ENCODE measurements at places on chromosomes 6 and 20.

GRCh38 chr6:103183831-103184411 is 1675.8 kb downstream of the HACE1 start:
- DNase-seq, result no peak

GRCh38 chr6:14665827-14666724 is 548.5 kb downstream of the CD83 start:
- no peak for DNase-seq

DNA sequence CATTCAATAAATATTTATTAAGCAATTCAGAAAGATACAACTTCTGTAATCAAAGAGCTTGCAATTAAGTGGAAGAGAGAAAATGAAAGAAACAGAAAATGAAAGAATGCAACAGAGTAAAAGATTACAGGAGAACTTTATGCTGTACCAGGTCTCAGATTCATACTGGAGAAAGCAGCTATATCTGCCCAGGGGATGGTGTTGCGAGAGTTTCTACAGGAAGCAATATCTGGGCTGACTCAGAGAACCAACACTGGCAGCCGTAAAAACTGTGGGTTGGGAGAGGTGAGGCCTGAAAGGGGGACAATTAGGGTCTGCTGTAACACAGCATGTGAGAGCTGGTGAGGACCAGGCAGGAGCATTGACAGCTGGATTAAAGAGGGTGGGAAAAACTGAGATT is 256.7 kb upstream of the TCF21 start:
- DNase-seq, result no peak

DNA sequence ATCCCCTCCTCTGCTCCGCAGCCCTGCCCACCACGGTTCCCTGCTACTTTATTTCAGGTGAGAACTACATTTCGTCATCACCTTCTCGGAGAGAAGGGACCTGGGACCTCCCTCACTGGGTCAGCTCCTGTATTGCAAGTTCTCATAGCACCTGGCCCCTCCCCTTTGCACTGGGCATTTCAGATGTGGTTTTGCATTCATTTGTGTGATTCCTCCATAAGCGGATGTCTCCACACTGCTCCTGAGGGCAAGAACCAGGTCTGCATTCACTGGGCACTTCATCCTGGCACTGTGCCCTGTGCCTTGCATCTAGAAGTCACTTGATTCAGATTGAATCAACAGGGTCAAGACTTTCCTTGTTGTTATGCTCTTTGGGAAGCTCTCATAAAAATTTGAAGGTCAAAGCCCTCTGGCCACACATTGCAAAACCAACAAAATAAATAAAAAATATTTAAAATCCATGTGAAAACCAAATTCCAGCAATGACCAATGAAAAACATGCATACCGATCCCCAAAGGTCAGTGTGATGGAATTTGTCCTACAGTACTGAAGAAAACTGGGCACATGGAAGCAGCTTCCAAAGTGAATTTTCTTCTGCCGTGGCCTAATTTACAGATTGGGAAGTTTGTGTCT is 89.1 kb upstream of the F13A1 start:
- DNase-seq, result no peak

- DNase-seq, result no peak
Observed at GRCh38 chr6:119148825-119149525, 70.5 kb upstream of the FAM184A start.

DNA sequence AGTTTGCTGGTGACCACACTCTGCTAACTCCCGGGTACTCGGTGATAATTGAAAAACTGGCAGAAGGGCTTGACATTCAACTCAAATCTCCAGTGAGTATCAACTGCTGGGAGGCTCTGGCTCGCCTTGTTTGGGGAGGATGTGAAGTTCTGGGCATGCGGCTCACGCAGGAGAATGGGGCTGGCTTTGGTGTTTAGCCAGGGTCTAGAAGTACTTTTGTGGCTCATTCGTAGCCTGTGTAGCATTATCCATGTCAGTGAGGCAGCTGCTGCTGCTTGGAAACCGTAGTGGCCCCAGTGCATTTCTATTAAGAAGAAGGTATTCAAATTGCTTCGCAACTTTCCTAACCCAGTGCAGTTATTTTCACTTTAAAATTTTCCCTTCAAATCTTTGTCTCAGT is 52.2 kb downstream of the KDM1B start:
- DNase-seq, result peak; percentile 50

- no peak for DNase-seq
Observed at GRCh38 chr20:33524261-33524660, 34.4 kb downstream of the CBFA2T2 start.

DNA sequence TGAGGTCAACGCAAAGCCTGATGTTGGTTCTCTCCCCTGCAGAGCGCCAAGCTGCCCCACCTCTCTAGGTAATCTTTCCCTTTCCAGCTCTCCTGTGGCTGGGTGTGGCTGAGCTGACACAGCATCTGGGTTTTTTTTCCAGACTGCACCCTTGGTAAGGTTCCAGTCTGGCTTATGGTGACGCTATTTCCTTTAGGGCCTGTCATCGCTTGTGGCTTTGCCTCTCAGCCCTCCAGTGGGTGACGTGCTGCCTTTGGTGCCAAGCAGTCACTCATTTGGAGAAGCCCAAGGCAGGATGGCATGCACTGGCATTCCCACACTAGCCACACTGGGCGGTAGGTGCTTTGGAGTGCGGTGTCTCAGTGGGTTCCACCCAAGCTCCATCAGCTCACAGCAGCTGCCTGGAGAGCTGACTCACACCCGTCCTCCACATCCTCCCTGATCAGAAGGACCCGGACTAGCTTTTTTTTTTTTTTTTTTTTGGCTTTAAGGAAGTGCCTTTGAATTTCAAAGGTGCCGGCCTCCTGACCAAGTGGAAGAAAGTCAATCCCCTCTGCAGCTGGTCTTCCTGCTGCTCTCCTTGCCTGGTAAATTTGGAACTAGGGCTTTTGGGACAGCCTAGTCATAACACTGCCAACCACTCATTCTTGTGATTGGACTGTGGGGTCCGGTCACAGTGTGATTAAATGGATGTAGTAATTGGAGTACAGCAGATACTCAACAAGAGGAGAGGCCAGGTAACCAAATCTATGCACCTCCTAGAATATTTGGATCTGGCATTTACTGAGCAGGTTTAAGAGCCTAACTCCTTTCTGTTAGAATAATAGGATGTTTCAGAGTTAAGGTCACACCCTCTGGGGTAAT is 153.6 kb downstream of the CD83 start:
- no peak for DNase-seq

DNA sequence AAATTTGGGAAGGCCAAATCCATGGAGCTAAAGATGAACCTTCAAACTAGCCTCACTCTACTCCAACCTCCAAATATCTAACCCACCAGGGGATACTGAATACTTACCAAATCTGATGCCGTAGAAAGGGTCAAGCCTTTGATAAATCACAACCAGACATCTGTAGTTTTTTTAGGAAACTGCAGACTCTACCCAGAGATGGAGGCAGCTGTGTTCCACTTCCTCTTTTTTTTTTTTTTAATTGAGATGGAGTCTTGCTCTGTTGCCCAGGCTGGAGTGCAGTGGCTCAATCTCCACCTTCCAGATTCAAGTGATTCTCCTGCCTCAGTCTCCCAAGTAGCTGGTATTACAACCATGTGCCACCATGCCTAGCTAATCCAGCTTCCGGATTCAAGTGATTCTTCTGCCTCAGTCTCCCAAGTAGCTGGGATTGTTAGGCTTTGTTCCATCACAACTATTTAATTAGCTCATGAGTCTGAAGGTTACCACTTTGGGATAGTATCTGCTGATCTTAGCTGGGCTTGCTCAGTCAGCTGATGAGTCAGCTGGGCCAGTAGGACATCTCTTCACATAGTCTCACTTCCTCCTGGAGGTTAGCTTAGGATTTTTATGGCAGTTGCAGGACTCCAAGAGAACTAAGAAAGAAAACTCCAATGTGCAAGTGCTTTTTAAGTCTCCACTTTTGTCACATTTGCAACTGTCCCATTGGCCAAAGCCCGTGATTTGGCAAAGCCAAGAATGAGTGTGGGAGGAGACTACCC is 13.3 kb downstream of the FRK start:
- no peak for DNase-seq

DNA sequence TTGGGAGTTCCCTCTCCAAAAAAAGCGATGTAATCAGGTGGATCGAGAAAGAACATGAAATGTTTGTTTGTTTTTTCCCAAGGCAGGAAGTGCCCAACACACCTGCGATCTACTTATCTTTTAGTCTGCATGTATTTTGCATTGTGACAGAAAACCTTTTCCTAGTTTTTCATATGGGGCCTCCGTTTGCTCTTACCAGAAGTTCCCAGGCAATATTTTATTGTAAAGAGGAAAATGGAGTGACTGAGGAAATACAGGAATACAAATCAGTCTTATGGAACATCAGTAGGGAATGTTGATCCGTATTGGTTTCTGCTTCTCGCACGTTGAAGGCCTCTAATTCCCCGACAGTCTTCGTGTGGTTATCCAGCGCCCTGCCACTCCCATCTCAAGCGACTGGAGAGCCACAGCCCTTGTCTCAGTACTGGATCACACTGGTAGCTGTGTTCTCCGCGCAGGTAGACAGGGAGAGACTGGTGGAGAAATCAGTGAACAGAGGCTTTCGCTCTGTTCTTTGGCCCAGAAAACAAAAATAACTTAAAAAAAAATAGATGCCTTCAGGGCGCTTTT is 107.4 kb downstream of the TRIM27 start:
- DNase-seq, result no peak

- DNase-seq, result no peak
Observed at GRCh38 chr20:58436868-58437645, 48.0 kb downstream of the VAPB start.

DNA sequence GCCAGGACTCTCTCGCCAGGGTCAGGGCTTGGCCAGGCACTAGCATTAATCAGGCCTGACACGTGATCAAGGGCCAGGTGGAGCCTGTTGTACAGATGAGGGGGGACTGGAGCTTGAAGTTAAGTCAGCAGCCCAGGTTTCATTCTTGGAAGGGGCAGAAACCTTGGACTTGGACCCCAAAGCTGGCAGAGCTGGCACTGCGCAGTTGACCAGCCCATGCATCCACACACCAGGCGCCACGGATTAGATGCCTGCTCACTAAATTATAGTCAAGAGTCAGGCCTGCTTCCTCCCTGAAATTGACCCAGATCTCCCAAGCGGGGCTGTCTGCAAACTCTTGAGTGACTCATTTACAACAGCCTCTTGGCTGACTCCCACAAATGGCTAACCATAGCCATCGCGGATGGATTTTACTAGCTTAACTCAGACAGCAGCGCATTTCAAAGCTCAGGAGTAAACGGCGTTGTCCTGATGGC is 4.1 kb upstream of the TAF4 start:
- DNase-seq, result no peak

- no peak for DNase-seq
Observed at GRCh38 chr6:147503587-147503986, 4.9 kb upstream of the SAMD5 start.

GRCh38 chr6:42383421-42384205 is 68.1 kb downstream of the TRERF1 start:
- DNase-seq, result no peak

GRCh38 chr6:11596640-11597237 is 59.2 kb downstream of the TMEM170B start:
- no peak for DNase-seq

- DNase-seq, result no peak
Observed at GRCh38 chr20:4261333-4262284, 246.3 kb upstream of the RNF24 start.

DNA sequence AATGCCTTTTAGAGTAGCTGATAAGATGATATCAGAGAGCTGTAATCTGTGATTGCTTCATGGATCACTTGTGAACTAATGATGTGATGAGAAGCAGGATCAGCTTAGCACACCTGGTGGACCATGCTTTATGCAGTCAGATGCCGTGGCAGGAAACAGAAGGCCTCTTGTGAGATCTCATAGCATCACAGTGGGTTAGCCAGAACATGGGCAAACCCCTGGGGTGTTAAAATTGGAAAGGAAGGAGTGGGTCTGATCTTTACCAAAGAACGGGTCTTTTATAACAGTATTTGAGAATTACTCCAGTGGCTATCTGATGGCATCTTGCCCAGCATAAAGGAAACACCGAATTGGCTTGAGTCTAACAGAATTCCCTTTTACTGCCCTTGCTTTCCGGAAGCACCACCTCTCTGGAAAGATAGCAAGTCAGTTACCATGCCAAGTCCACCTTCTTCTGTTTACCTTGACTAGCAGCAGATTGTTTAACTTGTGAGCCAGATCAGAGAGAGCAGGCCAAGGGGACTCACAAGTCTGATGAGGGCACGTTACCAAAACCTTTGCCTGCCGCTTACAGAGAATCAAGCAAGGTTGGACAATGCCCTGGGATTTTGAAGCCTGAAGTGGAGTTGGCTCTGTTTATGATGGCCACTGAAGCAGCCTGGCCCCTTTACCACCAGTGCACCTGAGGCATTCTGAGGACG is 20.9 kb upstream of the SRF start:
- no peak for DNase-seq

- DNase-seq, result no peak
Observed at GRCh38 chr6:101851911-101852310, 458.4 kb downstream of the GRIK2 start.

DNA sequence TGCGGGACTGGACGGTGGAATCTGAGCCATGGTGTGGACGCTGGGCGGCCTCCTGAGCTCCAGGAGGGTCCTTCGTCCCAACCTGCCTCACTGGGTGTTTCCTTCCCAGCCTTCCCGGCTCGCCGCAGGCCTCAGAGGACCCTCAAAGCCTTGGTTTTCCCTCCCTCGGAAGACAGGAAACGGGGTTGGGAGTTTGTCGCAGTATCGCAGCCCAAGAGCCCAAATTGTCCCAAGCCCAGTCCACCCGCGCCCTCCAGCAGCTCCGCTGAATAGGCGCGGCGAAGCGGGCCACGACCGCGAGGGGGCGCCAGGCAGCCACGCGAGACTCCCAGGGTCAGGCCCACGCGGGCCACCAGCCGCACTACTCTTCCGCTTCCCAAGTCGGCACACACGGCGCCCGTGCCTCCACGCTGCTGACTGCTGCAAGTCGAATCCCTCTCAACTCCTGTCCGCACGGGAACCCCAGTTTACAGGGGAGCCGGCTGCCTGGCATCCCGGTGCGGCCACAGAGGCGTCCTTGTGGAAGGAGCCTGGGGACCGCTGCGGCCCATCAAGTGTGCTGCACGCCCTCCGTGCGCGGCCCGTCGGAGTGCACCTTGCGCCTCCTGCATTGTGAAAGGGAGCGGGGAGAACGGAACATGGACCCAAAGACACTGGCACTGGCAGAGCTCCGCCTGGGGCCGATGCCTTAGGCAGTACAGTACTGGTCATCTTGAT is 40.4 kb upstream of the HMGA1 start:
- peak; percentile 70 for DNase-seq

DNA sequence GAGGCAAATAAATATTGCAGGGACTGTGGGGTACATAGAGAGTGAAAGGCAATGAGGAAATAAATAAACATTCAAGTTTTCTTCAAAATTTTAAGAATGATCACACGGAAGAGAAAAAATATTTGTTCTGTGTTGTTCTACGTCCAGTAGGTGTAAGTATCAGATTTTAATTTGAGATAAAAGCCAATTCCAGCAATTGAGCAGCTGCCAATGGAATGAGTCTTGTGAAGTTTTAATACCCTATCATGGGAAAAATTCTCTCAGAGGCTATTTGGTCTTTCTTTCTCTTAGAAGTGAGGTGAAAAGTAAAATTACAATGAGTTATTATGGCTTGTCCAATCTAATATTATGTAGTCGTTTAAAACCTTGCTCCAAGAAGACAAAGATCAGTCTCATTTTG is 195.7 kb upstream of the CITED2 start:
- no peak for DNase-seq

- DNase-seq, result no peak
Observed at GRCh38 chr6:80548532-80548931, 442.1 kb downstream of the BCKDHB start.

GRCh38 chr6:83574783-83575182 is 62.4 kb downstream of the PRSS35 start:
- no peak for DNase-seq
